AG04450 (cell line): ENCODE measurements at places on chromosomes 4 and X. TPM values are rescaled to one million over a fixed set of nuclear protein-coding genes. Genes with fewer than 3 reads are reported as not detected.

Gene TMSB15B
- 14.0 and 19.0 TPM in 2 replicates for polyA plus RNA-seq

Gene EOLA1
- polyA plus RNA-seq: 16.3 and 16.7 TPM in 2 replicates

Gene CCSER1
- not detected in 2 replicates for polyA plus RNA-seq

Gene ASMT
- polyA plus RNA-seq: not detected in 2 replicates

Gene TCP11X2
- polyA plus RNA-seq: not detected in 2 replicates

Gene GUCY1A1
- 1.5 and 1.9 TPM in 2 replicates for polyA plus RNA-seq

Gene ZCCHC18
- 1.9 and 2.1 TPM in 2 replicates for polyA plus RNA-seq

Gene MAGEB17
- polyA plus RNA-seq: 0.05 TPM in 1 of 2 replicates, not detected in the other

Gene MSX1
- polyA plus RNA-seq: 1.7 TPM in 2 replicates

Gene P2RY4
- polyA plus RNA-seq: 0.09 and 0.17 TPM in 2 replicates

Gene SRPK3
- polyA plus RNA-seq: 0.27 and 0.51 TPM in 2 replicates

Gene SPACA5
- not detected in 2 replicates for polyA plus RNA-seq

Gene FAM149A
- polyA plus RNA-seq: 0.07 and 0.20 TPM in 2 replicates

Gene CT45A10
- polyA plus RNA-seq: not detected in 2 replicates

Gene FHDC1
- polyA plus RNA-seq: 0.10 and 0.12 TPM in 2 replicates

Gene ELOVL6
- polyA plus RNA-seq: 21.4 and 30.7 TPM in 2 replicates

Gene CT45A1
- polyA plus RNA-seq: not detected in 2 replicates

Gene ALAS2
- polyA plus RNA-seq: not detected in 2 replicates

Gene DCAF8L2
- polyA plus RNA-seq: not detected in 2 replicates

Gene CPEB2
- 10.4 and 11.4 TPM in 2 replicates for polyA plus RNA-seq

Gene RTL9
- 0.12 and 0.37 TPM in 2 replicates for polyA plus RNA-seq

Gene FAM184B
- 0.07 and 0.09 TPM in 2 replicates for polyA plus RNA-seq

Gene HOPX
- 2.2 and 2.9 TPM in 2 replicates for polyA plus RNA-seq

Gene CSAG3
- not detected in 2 replicates for polyA plus RNA-seq

Gene NBDY
- polyA plus RNA-seq: 51.7 and 54.9 TPM in 2 replicates

Gene MRPL1
- polyA plus RNA-seq: 30.9 and 49.9 TPM in 2 replicates

Gene TLR8
- not detected in 2 replicates for polyA plus RNA-seq

Gene GATA1
- not detected in 2 replicates for polyA plus RNA-seq
